ENCODE measurements at places on chromosomes 13 and 19.

- DNase-seq = no peak
These were observed 313.8 kb upstream of the SPRY2 start for GRCh38 chr13:80654638-80655249.

- DNase-seq = no peak
These were observed 570.3 kb downstream of the PCDH9 start for GRCh38 chr13:66659701-66660467.

GRCh38 chr13:59326717-59327116 lies 837.0 kb downstream of the DIAPH3 start:
- DNase-seq = no peak

- no peak for DNase-seq
These were observed 47.2 kb downstream of the MYH14 start for GRCh38 chr19:50250450-50251136.

DNA sequence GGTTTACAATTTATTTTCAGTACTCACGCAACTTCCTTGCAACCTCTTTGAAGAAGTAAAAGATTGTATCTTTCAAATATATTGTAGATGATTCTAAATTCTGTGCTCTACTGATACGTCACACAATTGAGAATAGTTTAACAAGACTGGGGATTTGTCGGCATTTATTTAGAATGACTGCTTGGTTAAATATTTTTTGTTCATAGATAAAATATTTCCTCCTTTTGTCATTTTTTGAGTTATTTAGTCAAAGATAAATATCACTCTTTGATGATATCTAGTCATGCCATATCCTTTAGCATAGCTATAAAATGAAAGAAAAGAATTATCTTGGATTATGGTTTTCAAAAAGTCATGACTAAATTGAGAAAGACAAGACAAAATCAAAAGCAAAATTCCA lies 2747.8 kb downstream of the PCDH9 start:
- no peak for DNase-seq

GRCh38 chr19:49579947-49580263 lies 451 bp downstream of the NOSIP start:
- no peak for DNase-seq

DNA sequence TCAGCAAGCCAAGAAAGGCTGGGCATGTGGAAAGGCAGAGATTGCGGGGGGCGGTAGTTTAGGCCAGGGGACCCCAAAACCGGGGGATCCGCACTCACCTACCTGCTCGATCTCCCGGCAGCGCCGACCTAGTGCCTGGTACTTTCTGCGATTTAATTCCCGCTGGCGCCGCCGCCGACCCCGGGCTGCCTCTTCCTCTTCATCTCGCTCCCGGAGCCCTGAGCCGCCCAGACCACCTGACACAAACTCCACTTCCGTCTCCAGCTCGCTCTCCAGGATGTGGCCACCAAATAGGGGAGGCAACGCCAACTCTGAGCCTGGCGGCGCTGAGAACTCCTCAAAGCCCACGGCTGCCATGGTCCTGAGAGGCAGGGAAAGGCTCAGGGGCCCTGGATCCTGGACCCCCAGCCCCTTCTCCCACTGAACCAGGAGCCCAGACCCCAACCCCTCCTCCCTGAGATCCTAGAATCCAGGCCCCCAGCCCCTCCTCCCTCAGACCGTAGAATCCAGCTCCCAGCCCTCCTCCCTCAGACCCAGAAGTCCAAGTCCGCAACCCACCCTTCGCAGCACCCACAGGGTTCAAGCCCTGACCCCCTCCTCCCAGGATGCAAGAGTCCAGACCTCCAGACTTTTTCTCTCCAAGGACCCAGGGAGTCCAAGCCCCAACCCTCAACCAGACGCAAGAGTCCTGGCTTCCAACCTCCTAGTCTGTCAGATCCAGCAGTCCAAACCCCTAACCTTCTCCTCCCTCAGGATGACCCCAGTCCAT lies 933 bp downstream of the TFPT start:
- DNase-seq = no peak

DNA sequence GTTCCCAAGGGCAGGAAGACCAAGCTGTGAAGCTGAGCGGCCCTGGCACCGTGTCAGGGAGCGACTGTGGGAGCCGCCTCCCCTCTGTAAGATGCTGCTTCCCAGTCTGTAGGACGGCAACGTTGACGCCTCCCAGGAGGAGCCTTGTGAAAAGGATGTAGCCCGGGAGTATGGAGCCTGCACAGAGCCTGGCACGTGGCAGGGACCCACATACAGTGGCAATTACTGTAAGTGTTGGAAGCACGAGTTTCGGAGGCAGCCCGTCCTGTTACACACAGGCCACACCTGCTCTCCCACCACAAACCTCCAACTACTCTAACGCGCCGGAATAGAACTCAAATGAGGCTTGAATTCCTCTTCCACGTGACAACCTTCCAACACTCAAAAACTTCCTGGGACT lies 6.6 kb downstream of the RAB20 start:
- no peak for DNase-seq

DNA sequence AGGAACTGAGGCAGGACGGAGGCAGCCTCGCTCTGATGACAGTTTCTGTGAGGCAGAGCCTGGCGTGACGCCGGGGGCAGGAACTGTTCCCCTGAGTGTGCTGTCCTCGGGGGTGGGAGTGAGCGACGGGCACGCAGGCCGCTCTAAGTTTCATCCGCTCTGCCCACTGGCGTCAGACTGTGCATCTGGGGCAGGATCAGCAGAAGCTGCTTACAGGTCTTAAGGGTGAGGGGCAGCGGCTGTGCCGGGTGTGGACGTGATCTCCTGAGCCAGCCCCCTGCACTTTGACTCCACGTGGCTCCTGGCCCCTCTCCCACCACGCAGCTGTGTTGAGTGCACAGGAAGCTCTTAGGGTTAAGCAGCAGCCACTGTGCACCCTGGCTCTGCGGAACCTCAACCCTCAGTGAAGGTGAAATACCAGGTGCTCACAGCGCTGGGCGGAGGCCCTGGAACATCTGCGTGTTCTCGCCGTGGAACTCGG lies 1.5 kb downstream of the GRK1 start:
- no peak for DNase-seq

DNA sequence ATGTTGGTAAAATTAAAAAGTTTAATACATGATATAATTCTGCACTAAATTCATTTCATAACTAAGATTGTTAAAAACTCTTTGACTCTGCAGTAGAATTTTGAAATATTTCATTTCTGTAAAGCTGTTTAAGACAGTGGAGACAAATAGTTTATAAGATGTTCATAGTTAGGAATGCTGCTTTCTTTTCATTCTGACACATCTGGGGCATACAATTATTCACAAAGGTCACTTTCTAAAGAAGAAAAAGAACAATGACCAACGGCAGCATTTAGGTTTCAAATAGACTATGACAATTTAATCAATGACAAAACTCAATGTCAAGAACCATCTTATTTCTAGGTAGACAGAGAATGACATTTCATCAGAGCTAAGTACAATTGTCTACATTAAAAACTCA lies 1422.1 kb downstream of the PCDH9 start:
- no peak for DNase-seq

DNA sequence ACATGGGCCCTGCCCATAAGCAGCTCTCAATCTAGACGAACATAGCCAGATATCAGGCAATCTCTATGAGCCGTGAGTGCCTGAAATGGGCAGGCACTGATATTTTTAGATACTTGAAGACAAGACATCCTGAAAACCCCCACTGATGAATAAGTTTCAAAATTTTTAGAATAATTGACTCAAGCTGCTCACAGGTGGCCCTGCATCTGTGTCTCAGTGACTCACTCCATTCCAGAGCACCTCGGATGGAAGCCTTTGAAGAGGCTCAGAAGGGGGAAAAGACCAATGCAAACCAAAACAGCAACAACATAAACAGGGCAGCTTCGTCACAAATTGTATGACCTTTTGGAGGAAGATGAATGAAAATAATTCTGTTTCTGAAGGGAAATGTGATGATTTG lies 42.8 kb upstream of the SLC46A3 start:
- DNase-seq = no peak

DNA sequence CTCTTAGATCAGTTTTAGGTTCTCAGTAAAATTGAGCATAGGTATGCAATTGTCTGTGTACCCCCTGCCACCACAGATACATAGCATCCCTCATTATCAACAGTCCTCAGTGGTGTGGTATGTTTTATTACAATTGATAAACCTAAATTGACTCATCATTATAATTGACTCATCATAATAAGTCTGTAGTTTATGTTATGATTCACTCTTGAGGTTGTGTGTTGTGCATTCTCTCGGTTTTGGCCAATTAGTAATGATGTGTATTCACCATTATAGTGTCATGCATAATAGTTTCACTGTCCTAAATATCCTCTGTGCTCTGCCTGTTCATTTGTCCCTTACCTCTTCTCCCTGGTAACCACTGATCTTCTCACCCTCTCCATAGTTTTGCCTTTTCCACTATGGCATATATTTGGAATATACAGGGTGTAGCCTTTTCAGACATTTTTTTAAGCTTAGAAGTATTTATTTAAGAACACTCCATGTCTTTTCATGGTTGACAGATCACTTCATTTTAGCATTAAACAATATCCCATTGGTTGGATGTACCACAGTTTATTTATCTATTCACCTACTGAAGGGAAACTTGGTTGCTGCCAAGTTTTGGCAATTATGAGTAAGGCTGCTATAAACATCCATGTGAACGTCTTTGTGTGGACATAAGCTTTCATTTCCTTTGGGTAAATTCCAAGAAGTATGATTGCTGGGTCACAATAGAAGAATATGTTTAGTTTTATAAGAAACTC lies 1620.6 kb upstream of the MIR17HG start:
- DNase-seq = no peak

GRCh38 chr13:50357136-50357535 lies 341.9 kb downstream of the KCNRG start:
- no peak for DNase-seq

GRCh38 chr13:91544723-91545122 lies 146.3 kb downstream of the GPC5 start:
- DNase-seq = no peak

DNA sequence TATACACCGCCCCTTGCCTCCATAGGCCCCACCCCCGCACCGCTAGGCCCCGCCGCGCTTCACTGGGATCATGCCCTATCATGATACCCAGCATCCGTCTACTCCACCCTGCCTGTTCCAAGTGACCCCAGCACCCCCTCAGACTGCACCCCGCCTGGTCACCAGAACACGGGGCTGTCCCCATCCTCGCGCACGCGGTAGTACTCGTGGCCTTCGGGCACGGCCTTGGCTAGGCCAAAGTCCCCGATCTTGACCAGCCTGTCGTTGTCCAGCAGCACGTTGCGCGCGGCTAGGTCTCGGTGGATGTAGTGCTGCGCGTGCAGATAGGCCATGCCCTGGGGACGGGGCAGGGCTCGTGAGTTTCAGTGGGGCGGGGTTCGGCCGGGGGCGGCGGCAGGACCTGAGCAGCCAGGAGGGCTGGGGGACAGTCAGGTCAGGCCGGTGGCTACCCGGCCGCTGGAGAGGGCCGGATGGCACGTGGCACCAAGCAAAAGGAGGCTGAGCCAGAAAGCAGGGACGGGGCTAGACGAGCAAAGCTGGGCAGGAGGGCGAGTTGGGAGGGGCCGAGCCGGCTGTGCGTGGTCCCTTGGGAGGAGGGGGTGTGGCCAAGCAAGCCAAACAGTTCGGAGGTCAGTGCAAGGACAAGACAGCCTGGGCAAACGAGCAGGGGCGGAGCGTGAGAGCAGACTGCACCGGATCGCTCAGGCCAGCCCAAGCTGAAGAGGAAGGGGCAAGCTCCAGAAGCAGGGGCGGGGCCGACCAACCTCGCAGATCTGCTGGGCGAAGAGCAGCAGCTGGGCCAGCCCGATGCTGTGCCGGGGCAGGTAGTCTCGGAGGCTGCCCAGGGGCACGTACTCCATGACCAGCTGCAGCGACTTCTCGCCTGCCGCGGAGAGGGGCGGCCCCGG lies 13.6 kb upstream of the ICAM3 start:
- DNase-seq = no peak

DNA sequence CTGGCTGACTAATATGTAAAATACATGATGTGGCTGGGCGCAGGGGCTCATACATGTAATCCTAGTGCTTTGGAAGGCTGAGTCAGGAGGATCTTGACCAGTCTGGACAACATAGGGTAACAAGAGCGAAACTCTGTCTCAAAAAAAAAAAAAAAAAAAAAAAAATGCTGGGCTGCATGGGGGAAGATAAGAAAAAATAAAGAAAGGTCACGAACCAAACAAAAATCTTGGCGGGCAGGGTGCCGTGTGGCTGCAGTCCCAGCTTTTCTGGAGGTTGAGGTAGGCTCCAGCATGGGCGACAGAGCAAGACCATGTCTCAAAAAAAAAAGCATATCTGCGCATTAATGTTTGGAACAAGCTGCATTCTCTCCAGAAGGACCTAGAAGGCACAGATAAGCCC lies 8.7 kb downstream of the RNASEH2A start:
- DNase-seq = no peak

DNA sequence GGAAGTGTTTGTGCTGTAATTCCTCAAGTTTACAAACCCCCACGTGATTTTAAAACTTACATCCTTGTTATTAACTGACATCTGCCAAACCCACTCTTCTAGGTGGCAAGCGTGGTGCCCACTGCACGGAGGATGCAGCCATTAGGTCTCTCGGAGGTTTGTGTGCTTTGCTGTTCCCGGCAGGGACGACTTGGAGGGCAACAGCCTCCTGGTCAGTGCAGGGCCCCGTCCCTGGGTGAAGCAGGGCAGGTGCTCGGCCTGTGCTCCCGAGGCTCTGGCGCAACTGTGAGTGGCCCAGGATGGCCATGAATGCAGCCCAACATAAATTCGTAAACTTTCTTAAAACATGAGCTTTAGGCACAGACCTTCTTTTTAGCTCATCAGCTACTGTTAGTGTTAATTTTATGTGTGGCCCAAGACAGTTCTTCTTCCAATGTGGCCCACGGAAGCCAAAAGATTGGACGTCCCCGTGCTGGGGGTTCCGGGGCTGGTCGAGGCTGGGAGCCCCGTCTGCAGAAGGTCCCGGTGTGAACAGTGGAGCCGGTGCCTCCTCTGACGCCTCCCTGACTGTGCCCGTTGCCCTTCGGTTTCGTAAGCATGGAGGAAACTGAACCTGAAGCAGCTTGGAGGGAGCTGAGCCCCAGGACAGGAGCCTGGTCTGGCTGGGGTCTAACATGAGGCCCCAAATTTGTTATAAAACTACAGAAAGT lies 11.9 kb downstream of the GAS6 start:
- no peak for DNase-seq

DNA sequence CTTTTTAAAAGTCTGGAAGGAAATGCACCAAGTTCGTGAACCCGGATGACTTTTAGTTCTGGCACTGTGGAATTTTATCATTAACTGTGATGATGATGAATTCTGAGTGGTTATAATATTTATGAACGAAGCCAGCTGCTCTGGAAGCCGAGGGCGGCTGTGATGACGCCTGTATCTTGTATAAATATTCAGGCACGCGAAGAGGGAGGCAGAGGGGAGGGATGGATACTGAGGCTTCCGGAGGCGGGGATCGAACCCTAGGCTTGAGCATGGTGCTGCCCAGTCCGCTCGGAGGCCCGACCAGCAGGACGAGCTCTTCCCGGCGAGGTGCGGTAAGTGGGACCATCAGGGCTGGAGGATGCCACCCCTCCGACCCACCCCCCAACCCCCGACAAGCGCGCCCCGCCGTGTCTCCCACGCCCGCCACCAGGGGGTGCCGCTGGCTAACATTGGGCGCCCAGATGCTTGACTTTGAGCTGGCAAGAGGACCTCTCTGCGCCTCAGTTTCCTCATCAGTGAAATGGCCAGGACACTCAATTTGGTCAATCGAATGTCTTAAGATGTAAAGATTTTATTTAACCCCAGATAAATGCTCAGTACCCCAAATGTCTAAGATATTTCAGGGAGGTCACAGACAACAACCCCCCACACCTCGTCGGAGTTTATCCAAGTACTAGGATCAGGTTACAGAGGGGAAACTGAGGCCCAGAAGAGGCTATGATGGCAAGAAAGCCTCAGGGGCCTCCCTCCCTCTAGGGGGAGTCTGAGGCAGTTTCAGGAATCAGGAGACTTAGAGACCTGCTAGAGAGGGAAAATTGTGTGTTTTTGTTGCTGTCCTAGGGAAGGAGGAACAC lies 4.5 kb upstream of the RAB3A start:
- no peak for DNase-seq

Measured in NCI-H1048 (cell line).